ENCODE measurements at places on chromosomes 16 and 17. TPM values are rescaled to one million over a fixed set of nuclear protein-coding genes. Genes with fewer than 3 reads are reported as not detected.
A peak's percentile ranks its signal among the peaks of the same experiment; 100 is the strongest.

DNA sequence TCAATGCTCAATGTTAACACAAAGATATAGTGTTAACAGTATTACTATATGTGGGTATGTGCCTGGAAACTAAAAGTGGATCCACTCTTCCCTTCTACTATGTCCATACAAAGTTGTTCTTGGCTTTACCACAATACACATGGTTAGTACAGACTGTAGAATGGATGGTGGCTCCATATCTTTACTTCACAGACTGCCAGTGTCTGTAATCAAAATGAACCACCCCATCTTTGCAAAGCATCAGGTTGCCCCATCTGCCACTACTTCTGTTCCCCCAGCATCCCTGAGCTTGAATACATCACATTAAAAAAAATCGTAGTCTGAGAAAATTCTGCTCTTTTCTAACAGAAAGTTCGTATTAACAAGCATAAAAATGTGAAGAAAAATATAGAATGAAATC is 30.0 kb downstream of the USP32 start:
- no peak for DNase-seq

Gene UNC13D
- 5.4 TPM for polyA plus RNA-seq

DNA sequence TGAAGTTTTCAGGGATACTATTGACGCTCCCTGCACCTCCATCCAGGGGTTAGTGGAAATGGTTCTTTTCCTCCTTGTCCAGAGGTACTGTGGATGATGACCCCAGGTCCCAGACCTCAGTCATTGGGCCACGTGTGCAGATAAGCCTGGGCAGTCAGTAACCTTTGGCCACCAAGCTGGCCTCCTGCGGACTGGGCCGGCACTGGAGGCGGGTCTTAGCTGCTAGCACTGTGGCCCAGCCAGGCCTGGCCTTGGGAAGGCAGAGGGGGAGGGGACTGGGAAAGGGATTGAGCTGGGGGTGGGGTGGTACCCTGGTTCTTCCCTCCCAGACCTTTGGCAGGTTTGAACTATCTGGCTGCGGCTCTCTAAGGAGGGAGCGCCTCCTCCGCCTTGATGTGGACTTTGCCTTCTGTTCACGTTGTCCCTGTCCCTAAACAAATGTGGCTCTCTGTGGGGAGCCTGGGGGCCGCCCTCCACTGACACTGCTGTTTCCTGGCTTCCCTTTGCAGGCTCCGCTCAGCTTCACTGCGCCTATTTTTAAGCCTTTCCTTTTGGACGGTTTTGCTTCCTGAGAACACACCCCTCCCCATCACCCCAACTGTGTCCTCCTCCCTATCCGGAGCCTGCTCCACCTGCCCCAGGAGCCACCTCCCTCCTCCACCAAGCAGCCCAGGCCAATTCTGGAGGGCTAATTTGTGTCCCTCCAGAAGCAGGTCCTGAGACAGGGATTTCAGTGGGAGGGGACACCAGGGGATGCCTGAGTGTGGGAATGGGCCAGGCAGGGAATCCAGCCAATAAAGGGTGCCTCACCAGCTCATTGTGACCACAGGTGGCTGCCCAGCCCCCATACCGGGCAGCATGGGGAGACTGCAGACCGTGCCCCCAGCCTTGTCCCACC is 251.9 kb downstream of the SEC14L1 start:
- DNase-seq = no peak

Gene CHD9NB
- 10.8 TPM for polyA plus RNA-seq

DNA sequence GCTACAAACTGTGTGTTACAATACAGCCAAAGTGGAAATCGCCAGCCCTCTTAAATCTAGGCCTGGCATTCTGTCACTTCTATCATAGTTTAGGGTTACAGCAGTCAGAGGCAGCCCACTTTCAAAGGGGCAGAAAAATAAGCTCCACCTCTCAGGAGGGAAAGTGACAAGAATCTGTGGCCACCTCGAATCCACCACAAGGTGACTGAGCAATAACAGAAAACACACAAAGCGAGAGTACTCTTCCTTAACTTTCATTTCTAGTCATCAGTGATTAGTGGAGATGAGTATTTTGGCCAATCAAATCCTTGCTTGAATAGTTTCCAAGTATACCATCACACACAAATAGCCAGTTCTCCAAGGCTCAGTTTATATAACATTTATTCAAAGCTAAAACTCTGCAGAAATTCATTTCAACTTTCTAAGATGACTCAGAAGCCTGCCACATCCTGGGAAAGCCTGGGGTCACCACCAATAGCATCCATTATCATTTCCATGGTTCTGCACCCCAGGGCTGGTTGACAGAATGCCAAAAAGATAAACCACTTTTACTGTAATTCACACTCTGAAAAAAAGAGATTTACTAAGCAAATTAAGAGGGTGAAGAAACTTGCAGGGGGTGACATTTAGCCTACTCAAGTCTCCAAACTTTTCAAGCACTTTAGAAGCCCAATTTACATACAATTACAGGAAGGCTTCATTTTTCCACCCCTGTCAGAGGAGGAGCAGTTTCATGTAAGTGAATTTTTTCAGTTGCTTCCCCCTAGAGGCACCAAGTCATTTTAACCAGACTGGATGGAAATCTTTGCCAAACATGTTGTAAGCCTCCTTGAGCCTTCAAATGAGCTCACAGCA is 66.8 kb downstream of the SALL1 start:
- DNase-seq = no peak

- peak; percentile 60 for DNase-seq
Measured at GRCh38 chr17:28896884-28897768, at the start of gene FLOT2. Gene FLOT2, minus strand, starts transcription at chr17:28897733. Its CDS starts 159 bp downstream, at chr17:28897574.
